ENCODE measurements at places on chromosomes 2 and 18.

DNA sequence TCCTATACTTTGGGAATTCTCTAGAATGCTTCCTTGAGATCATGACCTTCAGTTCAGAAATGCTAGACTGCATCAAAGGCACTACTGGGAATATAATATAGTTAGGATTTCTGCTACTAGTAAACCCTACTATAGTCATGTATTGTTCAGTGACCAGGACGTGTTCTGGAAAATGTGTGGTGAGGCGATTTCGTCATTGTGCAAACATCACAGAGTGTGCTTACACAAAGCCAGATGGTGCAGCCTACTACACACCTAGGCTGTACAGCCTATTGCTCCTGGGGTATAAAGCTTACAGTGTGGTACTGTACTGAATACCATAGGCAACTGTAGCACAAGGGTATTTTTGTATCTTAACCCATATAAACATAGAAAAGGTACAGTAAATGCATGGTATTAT is 13.0 kb downstream of the CXCR4 start:
- DNase-seq: no peak

- DNase-seq: no peak
Observed at GRCh38 chr2:142778289-142778688, 99.2 kb upstream of the KYNU start.

DNA sequence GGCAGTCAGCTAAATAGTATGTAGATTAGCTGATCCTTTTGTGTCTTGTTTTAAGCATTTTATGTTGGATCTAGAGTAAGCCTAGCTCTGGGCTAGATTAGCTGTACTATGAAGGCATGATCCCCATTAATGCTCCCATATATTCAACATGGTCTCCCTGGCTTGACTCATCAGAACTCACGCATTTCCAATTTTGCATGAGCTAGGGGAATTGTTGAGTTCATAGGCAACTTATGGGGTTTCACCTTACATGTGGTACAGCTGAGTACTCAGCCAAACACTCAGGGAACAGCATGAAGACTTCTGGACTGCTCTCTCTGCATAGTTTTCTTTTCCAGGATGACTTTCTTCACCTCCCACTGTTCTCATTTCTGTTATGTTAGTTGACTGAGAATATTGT is 248.2 kb downstream of the TMX3 start:
- DNase-seq: no peak

DNA sequence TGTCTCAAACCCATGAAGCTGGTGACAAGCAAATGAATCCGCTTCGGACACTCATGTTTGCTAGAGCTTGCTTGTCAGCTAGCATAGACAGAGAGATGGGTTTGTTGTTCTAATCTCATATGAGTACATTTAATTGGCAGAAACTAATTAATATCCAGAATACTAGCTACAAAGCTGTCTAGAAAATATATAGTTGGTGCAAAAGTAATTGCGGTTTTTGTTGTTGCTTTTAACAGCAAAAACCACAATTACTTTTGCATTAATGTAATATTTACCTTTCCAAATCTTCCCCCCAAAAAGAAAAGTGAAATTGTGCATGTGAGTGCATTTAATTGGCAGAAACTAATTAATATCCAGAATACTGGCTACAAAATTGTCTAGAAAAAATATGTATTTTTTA is 1115.2 kb downstream of the TDRD15 start:
- no peak for DNase-seq

- no peak for DNase-seq
Observed at GRCh38 chr18:56479841-56480240, 158.6 kb downstream of the TXNL1 start.

- DNase-seq: no peak
Observed at GRCh38 chr2:71566372-71566771, 113.0 kb downstream of the DYSF start.

GRCh38 chr2:129464036-129464435 is 515.4 kb upstream of the RAB6C start:
- DNase-seq: no peak

DNA sequence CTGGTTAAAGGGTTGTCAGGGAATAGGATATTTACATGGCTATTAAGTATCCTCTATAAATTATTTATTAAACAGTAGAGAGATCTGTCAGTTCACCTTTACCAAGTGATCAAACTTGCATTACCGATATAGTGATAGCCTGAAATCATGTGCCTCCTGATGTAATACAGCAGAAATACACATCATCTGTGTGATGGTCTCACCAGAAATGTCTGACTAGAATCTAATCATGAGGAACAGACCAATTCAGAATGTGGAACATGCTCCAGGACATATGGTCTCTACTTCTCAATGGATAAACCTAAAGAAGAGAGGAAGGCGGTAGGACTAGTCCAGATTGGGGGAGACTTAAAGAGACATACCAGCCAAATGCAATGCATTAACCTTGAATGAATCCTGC is 6.2 kb downstream of the VPS54 start:
- no peak for DNase-seq

DNA sequence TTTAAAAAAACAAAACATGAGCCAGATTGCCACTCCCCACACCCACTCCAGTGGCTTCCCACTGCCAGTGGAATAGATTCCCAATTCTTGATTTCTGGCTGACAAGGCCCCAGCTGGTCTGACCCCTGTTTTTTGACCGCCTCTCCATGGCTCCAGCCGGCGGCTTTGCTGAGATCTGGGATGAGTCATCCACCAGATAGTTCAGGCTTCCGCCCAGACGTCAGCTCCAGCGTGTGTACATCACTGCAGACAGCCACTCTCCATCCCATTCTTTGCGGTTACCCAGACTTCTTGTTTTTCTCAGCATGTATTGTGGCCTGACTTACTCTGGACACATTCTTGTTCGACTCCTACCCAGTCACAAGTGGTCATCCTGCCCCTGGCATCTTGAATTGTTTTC is 227.9 kb downstream of the GBX2 start:
- DNase-seq: no peak

DNA sequence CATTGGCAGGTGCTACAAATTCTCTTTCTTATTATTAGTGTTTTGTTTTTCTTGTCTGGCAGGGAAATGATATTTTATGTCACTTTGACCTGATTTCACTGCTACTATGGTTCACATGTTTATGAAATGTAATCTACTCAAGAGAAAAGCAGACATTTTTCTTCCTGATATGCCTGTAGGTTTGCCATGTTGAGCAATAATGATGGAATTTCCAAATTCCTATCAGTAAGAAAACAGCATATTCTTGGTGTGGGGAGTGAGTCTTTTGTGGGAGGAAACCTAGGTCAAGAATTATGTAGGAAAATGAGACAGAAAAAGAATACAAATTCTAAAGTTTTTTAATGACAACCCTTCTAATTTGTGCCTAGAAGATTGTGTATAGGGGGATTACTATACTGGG is 356.4 kb downstream of the SLC4A3 start:
- no peak for DNase-seq

GRCh38 chr2:101474731-101475384 is at the start of gene RFX8:
RFX8 (minus strand) TSS chr2:101475112; CDS start chr2:101466848, 8,264 bp downstream.
- DNase-seq: peak; percentile 11

DNA sequence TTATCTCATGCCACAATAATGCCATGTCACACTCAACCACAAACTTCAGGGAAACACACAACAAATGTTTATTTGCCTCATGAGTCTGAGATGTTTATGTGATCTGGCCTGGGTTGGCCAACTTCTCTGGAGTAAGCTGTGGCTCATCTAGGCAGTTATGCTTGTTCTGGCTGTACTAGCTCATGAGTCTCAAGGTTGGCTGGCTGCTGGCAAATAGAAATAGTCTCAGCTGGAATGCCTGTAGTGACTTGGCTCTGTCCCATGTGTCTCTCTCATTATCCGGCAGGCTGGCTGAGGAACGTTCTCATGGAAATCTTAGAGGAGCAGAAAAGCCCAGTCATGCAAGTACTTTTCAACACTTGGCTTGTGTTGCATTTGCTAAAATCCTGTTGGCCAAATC is 234.9 kb upstream of the CDH2 start:
- DNase-seq: no peak

DNA sequence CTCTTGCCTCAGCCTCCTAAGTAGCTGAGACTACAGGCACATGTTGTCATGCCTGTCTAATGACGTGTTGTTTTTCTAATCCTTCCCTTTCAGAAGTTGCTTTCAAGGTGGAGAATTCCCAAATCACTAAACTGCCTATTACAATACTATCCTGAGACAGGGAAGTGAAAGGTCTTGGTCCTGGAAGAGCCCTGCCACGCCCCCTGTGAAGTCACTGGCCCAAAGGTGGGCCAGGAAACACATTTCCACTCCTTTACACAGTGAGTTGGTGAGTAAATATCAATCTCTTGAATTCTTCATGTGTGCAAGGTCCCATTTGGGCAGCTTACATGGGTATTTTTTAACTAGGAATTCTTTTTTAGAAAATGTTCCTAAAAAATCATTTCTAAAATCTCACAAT is 150.1 kb downstream of the THADA start:
- DNase-seq: no peak

DNA sequence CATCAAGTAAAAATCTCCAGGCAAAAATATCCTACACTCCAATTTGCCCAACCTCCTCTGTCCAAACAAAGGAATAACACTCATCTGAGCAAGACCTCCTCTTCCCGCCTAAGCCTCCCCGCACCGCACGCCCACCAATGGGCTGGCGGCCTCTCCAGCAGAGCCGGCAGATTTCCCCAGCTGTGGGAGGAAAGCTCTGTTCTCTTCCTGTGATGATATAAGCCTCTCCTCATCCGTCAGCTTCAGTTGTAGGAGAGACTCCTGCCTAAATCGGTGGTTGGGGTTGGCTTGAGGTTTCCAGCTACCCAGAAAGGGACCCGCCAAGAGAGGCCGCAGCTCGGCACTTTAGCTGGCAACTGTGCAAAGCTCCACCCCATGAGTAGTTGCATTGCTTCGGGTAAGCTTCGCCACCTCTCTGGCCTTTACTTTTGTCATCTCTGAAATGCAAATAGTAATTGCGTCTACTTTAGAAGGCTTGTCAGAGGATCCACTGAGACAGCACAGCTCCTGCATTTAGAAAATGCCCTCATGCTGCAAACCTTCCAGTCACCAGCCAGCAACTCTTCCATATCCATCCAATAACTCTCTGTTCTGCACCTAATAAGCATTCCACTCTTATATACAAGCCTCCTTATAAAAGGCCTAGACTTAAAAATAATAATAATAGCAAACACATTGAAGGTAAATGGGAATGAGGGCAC is 146.4 kb downstream of the MYT1L start:
- no peak for DNase-seq

- DNase-seq: no peak
Observed at GRCh38 chr2:235634435-235635158, 140.8 kb downstream of the AGAP1 start.

- no peak for DNase-seq
Observed at GRCh38 chr2:3768960-3769765, 65.8 kb downstream of the DCDC2C start.

DNA sequence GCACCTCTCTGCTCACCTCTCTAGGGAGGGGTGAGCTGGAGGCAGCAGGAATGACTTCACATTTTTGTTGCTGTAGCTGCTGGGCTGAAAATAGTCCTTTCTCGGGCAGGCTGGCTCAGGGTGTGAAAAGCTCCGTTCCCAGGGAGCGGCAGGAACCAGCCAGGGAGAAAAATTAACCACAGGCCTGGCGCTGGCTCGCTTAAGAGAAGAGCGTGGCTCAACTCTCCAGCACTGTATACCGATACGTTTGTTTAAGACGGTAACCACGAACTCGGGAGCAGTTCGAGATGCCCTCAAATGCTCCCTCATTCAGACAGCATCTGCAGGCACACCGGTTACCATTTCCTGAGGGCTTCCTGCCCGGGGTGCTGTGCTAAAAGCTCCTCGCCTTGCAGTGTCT is 129.6 kb downstream of the CELF4 start:
- no peak for DNase-seq

GRCh38 chr2:218028562-218029348 is 26.0 kb upstream of the TNS1 start:
- no peak for DNase-seq

- DNase-seq: no peak
Observed at GRCh38 chr2:59223742-59224141, 982.6 kb upstream of the FANCL start.

GRCh38 chr18:12098374-12098773 is 4.7 kb downstream of the ANKRD62 start:
- no peak for DNase-seq

DNA sequence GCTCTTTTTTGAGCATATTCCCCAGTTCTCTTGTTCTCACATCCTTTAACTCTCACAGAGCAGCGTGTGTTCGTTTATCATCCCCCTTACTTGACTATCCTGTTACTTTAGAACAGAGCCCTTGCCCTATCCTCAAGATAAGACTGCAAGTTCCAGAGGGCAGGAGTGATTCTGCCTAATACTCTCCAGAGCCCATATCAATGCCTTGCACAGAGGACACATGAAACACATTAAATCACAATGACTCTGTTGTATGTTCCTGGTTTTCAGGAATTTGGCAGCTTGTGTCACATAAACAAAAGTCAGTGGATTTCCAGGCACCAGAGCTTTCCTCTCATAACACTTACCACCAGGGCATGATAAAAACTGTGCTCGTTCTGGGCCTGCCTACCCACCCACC is 156.7 kb downstream of the RNF144A start:
- DNase-seq: no peak

GRCh38 chr18:10094655-10095054 is 180.8 kb downstream of the VAPA start:
- no peak for DNase-seq

DNA sequence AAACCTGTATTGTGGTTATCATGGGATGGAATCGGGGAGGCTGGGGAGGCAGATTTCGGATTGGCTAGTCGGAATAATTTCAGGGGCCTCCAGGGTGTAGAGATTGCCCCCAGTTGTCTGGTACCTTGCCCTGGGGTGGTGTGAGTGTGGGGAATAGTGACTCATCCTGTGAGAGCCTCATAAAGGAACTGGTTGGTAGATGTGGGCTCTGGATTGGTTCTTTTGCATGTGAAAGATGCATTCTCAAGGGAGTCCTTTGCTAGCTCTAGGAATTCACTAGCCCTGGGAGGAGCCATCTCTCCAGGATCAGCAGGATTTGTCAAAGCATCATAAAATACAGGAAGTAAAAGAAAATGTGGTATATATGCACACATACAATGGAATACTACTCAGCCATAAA is 331.6 kb downstream of the SETBP1 start:
- DNase-seq: no peak

- no peak for DNase-seq
Observed at GRCh38 chr2:204129591-204130294, 193.2 kb downstream of the ICOS start.

- no peak for DNase-seq
Observed at GRCh38 chr2:238431-238830, 25.4 kb downstream of the SH3YL1 start.
